ENCODE measurements at places on chromosomes 11 and 22.

DNA sequence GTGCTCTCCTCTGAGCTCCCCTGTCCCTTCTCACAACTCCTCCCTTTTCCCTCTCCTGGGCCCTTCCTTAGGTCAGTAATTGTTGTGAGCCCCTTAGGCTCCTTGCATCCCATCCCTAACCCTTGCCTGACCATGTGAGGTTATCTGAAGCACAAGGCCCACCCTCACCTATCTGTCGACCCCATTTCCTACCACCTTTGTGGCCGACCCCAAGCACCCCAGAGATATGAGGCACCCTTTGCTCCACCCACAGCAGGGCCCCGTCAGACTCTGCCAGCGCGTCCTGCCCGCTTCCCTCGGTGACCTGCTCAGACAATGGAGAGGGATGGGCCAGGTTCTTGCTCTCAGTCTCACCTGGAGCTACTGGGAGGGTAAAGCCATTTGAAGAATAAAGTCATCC lies 1.3 kb downstream of the GNG3 start:
- DNase-seq, result peak; percentile 53

DNA sequence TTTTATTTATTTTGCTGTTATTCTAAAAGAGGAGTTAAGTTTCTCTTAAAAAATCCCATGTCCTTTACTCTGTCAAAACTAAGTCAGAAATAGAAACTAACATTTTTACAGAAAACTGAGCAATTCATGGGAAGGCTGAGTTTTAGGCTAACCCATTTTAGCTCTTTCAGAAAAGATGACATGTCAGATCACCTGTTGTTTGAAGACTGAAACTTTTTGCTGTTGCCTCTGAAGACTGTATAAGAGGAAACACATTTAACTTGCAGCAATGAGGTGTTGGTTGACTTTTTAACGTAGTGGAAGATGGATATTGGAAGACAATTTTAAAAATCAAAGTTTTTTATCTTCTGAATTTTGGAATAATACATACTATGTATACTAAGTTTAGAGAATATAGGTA lies 115.4 kb downstream of the METTL15 start:
- no peak for DNase-seq

- peak; percentile 65 for DNase-seq
Measured at GRCh38 chr11:129639300-129639699, 176.3 kb upstream of the TMEM45B start.

- DNase-seq, result no peak
Measured at GRCh38 chr22:30056015-30056414, 24.2 kb upstream of the HORMAD2 start.

GRCh38 chr11:101916422-101916821 lies at the start of gene ANGPTL5:
ANGPTL5 (minus strand) TSS chr11:101916522; CDS start chr11:101907909, 8,613 bp downstream.
- no peak for DNase-seq

- DNase-seq, result no peak
Measured at GRCh38 chr11:111384494-111384893, 5.4 kb upstream of the POU2AF1 start.

GRCh38 chr11:36016709-36017108 lies 72.8 kb downstream of the LDLRAD3 start:
- no peak for DNase-seq

DNA sequence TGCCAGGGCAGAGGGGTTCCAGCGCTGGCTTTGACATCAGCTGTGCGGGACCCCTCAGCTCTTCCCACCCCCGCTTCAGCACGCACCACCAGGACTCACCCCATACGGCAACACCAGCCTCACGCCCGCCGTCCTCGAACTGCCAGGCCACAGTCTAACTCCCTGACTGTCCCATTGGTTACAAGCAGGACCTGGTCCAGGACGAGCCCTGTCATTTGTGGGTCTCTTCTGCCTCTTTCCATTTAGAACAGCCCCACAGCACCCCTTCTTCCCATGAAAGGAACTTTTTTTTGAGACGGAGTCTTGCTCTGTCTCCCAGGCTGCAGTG lies 81.7 kb downstream of the PHF21B start:
- DNase-seq, result no peak

GRCh38 chr22:32066820-32067219 lies 23.8 kb downstream of the SLC5A1 start:
- no peak for DNase-seq

DNA sequence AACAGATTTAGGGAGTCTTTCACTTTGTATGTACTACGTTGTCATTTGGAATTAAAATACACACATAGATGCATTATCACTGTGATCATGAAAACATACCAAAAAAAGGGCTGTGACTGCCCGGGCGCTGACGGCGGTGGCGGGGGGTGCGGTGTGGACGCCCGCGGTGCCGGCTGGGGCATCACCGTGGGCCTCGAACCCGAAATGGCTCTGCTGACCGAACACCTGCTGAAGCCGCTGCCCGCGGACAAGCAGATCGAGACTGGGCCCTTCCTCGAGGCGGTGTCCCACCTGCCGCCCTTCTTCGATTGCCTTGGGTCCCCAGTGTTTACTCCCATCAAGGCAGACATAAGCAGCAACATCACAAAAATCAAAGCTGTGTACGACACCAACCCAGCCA lies 16.2 kb downstream of the MRGPRX4 start:
- no peak for DNase-seq

DNA sequence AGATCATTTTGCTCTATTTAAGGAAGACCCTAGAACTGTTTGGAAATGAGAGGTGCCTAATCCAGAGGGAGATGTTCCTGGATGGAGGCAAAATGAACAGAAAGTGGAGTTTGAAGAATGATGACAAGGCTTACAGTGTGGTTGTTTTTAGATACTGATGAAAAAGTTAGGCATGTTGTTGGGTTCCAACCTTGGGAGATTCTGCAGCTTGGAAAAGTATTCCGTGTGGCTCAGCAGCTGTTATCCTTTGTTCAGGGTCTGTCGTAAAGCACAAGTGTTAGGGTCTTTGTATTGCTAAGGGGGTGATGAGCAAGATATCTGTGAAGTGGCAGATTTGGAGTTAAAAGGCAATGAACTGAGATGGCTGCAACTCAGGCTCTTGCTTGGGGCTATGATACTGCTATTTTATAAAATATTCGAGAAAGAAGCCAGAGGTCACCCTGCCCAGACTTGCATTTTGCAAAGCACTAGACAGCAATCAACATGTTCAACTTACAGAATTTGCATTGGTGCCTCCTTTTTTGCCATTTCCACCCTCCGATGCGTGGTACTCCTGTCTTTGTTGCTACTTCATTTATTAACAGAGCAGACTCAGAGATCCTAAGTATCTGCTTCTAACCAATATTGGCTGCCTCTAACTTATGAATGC lies 45.3 kb upstream of the POGLUT3 start:
- DNase-seq, result no peak

DNA sequence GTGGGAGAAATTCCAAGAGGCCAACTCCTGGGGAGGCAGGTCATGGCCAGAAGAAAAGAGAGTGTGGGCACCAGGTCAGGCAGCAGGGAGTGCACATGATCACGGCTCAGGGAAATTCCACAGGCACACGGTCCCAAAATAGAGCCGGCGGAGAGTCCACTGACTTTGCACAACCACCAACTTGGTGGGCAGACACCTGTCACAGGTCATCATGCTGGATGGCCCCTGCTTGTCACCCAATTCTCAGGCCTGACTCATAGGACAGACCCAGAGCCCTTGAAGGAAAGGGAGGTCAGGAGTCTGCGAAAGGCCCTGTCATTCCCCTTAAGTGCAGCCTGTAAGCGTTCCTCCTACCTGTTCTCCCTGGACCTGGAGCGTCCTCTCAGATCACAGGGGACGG lies 15.8 kb downstream of the APOL2 start:
- DNase-seq, result no peak

DNA sequence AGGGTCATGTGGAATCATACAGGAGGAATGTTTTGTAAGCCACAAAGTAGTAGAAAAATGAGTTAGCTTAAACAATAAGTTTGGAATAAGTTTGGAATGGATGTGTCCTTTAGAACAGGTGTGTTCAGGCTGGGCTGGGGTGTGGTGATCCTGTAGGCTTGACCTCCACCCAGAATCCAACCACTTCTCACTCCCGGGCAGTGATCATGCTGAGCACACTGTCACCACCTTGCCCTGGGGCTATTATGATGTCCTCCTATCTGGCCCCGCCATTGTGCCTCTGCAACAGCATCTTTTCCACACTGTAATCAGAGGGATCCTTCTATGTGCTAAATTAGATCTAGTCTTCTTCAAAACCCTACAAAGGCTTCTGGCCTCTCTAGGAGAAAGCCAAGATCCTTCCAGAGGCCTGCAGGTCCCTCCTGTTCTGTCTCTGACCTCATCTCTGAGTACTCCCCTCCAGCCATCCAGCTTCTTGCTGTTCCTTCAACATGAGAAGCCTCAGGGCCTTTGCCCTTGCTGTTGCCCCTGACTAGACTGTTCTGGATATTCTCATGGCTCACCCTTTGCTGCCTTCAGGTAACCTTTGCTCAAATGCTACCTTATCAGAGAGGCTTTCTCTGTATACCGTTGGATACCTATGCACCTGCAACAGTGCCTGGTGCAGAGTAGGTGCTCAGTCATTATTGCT lies 18.8 kb upstream of the ACCSL start:
- DNase-seq, result no peak

GRCh38 chr22:44523981-44524759 lies 26.1 kb upstream of the RTL6 start:
- DNase-seq, result no peak

GRCh38 chr11:126607776-126608541 lies 252.5 kb downstream of the ST3GAL4 start:
- no peak for DNase-seq

DNA sequence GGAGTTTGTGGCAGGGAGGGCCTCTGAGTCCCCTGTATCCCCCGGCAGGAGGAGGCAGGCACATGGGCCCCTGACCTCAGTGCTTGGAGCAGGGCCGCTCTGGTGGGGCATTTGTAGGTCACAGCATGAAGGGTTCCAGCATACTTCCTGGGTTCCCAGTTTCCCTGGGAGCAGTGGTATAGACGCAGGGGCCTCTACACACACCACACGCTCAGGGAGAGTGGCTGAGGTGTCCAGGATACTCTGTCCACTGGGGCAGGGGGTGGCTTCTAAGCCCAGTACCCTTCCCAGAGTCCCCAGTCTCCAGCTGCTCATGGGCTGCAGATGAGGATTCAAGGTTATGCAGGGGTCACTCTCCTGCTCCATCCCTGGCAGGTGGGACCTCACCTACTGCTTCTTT lies 6.1 kb downstream of the LSP1 start:
- DNase-seq, result no peak

Measured in SHP77 (cell line).